Activated T-helper 1 cell treated with anti-CD3 and anti-CD28 coated beads, Interleukin-2, amount 50 U/mL, for 16 hours (primary cell): ENCODE measurements at places on chromosomes 3 and 15.

GRCh38 chr3:20055842-20056241 lies 15.6 kb downstream of the KAT2B start:
- no peak for DNase-seq

GRCh38 chr3:66452303-66453011 lies 48.4 kb downstream of the LRIG1 start:
- DNase-seq: no peak

DNA sequence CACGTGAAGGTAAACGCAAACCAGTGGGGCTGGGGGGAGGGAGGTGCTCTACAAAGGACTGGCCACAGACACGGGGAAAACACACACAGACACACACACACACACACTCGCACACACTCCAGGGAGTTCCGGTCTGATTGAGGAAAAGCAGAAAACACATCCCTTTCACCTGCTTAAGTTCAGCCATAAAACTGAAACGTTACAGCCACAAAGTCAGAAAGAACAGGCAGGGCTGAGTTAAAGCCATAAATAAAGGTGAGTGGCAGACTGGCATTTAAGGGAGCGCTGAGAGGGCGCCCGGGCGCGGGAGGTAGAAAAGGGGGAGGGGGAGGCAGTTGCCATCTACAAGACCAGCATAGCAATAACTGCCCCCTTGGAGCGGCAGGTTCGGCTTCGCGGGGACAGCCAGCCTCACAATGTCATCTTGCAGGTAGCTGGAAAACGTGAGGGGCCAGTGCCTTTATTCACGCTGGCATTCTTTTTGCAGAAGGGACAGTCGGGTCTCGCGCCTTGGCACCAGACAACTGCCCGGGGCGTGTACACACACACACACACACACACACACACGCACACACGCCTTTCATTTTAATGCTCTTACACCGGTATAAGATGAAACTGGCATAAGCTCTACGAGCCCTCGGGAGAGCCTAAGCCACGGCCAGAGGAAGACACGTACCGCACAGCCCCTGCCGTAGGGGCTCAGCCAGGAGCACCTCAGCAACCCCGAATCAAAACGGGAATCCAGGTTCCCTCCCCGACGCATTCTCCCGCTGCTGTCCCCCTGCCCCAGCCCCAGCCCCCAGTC lies 866 bp downstream of the TNIK start:
- DNase-seq: peak; percentile 17

GRCh38 chr3:16463119-16463518 lies 50.4 kb downstream of the RFTN1 start:
- DNase-seq: no peak

DNA sequence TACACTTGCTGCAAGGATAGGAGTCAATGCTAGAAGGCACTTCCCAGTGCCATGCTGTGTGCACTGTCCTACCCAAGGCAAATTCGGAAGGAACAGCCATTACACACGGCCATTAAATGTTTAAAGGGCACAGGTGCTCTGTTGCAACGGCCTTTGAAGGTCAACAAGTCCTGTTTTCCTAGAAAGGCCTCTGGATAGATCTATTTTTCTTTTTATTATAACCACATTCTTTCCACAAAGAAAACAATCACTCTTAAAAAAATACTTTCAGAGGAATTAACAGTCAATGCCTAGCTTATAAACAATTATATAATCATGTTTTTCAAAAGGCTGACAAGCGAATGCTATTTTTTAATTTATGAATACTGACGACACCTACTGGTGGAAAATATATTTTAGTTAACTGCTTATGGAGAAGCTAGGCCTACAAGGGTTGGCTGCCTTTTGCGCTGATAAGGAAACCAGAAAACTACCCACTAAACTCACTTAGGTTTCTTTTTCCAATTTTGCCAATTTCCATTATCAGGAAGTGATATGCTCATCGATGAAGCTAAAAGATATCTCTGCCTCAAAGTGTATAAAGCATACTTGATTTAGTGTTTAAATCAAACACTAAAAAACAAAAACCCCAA lies 2.4 kb downstream of the ARHGEF3 start:
- no peak for DNase-seq

- no peak for DNase-seq
Observed at GRCh38 chr3:151541178-151541577, 80.3 kb upstream of the IGSF10 start.

- DNase-seq: no peak
Observed at GRCh38 chr3:37236024-37236423, 61.6 kb upstream of the LRRFIP2 start.

DNA sequence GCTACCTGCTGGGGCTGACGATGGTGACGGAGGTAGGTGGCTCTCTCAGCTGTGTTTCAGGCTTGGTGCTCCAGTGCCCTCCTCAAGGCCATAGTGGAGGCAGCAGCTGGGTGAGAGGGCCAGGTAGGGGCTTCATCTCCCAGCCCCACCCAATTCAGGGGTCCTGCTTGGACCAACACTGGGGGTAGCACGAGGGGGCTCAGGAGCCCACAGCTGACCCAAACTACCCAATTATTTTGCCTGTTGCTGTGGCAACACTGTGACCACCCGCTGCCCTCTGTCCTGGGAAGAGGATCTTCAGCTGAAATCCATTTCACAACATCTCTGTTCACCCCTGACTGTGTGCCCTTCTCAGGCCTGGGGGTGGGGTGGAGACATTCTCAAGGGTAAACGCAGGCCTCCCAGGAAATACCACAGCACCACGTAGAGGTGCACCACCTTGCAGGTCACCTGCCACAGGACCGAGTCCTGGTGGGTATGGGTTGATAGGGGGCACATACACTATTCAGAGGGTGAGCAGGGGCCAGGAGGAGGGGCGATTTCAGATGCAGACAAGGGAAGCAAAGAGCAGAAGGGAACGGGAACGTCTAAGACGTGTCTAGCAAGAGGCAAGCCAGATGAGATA lies 62.7 kb downstream of the GRIP2 start:
- DNase-seq: no peak

- DNase-seq: peak; percentile 3
Observed at GRCh38 chr3:44114142-44114541, 127.5 kb upstream of the TOPAZ1 start.

GRCh38 chr15:69088300-69088965 lies 72.0 kb upstream of the GLCE start:
- no peak for DNase-seq

DNA sequence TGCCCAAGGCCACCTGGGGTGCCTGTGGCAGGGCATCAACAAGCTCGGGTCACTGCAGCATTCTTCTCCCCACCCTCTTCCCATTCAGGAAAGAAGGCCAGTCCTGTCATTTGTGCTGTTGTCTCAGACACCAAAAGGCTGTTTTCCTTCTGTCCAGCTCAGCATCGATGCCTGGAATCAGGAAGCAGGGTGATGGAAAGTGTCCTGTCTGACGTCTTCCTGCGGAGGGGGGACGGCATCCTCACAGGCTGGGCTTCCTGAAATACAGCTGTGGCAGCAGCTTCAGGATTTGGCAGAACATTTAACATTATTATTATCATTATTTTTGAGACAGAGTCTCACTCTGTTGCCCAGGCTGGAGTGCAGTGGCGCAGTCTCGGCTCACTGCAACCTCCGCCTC lies 33.0 kb upstream of the ANKDD1A start:
- DNase-seq: no peak

DNA sequence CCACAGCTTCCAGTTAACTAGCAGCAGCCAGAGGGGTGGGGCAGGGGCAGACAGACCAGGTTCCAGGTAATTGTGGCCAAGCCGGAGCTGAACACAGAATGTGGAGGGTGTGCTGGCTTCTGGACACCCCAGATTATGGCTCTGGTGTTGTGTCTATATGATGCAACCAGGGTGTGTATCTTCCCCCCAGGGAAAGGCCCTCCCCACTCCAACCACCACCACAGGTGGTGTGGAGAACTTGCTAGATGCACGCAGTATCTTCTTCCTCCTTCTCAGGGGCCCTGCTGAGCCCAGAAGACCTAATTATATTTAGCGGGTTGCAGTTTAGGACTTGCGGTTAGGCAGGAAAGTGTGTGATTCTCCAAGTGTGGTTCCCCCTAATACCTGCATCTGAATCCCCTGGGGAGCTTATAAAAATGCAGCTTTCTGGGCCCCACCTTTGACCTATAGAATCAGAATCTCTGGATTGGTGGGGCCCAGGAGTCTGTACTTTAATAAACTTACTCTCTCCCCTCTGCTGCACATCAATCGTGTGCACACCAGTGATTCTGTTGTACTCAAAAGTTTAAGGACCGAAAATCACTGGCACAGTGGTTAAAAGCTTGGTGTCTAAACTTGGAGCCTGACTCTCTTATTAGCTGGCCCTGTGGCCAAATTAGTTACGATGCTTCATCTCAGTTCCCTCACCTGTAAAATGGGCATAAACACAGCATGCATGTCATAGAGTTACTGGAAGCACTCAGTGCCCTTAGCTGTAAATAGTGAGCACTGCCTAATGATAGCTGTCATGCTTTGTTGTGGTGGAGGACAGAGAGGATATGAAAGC lies 379.1 kb upstream of the PROK2 start:
- no peak for DNase-seq

DNA sequence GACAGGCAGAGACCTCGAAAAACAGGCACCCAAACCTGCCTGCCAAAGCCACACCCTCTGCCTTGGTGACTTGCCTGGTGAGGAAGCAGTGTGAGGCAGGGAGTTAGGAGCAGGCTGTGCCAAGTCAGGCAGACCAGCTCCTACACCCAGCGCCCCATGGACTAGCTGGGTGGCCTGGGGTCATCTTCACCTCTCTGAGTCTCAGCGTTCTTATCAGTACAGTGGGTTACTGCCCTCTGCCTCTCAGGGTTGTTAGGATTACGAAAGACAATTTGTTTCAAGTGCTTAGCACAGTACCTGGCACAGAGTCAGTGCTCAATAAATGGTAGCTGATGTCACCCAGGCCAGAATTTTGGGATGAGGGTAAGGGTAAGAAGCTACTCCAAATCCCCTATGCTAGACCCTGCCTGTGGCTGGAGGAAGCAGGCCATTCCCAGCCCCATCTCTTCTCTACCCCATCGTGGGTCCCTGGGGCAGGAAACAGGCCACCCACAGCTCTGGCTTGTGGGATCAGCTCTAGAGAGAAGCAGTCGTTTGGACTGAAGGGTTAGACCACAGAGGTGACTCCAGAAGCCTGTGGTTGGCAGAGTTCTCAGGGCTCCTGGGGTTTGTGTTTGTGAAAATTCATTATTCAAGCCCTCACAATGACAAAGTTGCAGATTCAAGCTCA lies 10.1 kb downstream of the SLC51B start:
- DNase-seq: no peak

DNA sequence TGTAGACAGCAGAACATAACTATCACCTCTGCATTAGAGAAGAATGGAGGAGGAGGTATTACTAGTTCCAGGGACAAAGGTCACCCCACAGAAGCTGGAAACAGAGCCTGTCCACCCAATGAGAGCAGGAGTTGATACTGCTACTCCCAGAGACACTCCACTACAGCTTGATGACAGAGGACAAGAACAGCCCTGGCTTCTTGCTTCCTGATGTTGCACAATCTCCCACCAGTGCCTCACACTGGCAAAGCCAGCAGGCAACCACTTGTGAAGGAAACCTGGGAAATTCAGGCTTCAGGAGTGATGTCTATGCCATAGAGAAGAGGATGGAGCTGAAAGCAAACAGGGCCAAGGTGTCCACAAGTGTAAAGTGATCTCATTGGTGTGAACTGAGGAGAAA lies 78.0 kb upstream of the POU1F1 start:
- DNase-seq: no peak

GRCh38 chr15:25674913-25675312 lies 188.2 kb downstream of the ATP10A start:
- no peak for DNase-seq

- no peak for DNase-seq
Observed at GRCh38 chr3:131174752-131175151, 148.1 kb downstream of the NEK11 start.

DNA sequence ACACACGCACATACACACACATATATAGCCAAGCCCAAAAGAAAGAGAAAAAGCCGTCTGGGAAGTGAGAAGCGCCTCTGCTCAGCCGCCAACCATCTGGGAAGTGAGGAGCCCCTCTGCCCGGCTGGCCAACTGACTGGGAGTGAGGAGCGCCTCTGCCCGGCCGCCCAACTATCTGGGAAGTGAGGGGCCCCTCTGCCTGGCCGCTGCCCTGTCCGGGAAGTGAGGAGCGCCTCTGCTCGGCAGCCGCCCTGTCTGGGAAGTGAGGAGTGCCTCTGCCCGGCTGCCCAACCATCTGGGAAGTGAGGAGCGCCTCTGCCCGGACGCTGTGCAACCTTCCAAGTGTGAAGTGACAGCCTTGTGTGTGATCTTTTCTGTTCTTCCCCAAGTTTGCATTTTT lies 49.2 kb downstream of the FHIT start:
- DNase-seq: no peak

GRCh38 chr15:82298520-82298919 lies 35.9 kb downstream of the SAXO2 start:
- peak; percentile 33 for DNase-seq

DNA sequence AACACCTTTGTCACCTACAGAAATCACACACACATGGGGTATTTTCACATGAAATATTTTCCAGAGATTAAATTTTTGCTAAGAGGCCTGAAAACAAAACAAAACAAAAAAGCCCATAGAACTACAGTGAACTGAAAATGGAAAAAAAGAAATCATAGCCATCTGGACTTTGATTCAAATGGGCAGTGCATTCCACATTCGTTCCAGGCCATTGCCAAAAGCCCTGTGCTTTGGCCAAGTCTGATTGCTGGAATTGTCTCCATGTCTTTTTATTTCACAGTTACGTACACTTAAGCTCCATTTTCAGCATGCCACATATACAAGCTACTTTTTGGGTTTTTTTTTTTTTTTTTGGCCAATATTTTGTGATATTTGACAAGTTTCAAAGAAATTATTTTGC lies 47.1 kb downstream of the TFG start:
- DNase-seq: no peak

- DNase-seq: no peak
Observed at GRCh38 chr15:66647358-66647757, 54.7 kb upstream of the SMAD6 start.

DNA sequence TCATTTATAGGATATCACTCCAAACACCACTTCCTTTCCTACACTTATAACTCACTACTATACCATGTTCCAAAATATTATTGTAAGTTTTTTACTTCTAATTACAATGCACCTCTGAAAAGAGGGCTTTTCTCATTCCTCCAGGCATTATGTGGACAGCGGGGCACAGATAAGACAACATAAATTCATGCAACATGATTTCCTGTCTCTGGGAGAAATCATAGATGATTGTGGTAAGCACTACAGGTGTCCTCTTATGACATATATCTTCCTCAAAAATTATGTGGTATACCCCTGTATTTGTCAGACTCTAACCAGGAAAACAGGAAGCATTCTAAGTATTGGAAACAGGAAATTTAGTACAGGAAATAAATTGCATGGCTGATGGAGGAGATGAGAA lies 45.7 kb upstream of the INO80 start:
- DNase-seq: no peak

GRCh38 chr3:172709774-172710663 lies 848 bp downstream of the NCEH1 start:
- DNase-seq: no peak

- no peak for DNase-seq
Observed at GRCh38 chr3:29239376-29239775, 41.5 kb upstream of the RBMS3 start.

- no peak for DNase-seq
Observed at GRCh38 chr3:197549261-197549885, 6.4 kb downstream of the BDH1 start.
